ENCODE measurements at places on chromosomes 1 and 21.
A peak's percentile ranks its signal among the peaks of the same experiment; 100 is the strongest.

GRCh38 chr21:38861989-38862683 is 56.4 kb downstream of the ETS2 start:
- no peak for DNase-seq

- DNase-seq: no peak
These were observed 193.2 kb downstream of the FMN2 start for GRCh38 chr1:240284656-240285414.

GRCh38 chr1:53367503-53368313 is 39.8 kb upstream of the LRP8 start:
- DNase-seq: no peak

- DNase-seq: no peak
These were observed 16.6 kb downstream of the SMIM12 start for GRCh38 chr1:34842952-34843371.

GRCh38 chr1:156276532-156276931 is 6.1 kb downstream of the SMG5 start:
- DNase-seq: no peak

DNA sequence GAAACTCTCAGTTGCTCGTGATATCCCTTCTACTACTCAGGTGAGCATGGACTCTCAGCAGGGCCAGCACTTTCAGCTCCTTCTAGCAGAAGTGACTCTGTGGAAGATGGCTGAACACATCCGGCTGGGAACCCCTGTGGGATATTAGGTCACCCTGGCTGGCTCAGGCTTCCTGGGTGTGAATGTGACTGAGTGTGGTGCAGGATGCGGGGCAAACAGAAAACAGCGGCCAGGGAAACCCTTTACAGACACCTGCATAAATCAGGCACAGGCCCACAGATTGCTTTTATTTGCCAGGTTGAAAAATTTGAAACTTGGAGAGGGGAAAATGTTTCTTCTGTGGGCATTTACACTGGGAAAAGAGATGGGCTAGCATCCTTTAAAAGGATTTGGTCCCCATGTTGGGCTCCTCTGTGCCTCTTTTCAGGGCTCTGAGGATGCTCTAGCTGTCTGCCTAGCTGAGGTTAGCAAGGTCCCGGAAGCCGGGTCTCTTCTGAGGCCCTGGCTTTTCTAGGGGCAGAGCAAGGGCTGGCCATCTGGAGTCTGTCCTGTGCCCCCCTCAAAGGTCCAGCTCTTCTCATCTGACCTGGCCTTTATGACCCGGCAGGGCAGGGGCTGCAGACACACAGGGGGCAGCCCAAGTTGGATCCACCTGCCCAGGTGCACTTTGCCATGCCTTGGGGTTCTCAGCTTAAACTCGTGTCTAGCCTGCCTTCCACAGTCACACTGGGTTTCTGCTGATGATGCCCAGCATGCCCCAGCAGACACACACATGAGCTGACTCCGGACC is 243.0 kb downstream of the SIPA1L2 start:
- no peak for DNase-seq

DNA sequence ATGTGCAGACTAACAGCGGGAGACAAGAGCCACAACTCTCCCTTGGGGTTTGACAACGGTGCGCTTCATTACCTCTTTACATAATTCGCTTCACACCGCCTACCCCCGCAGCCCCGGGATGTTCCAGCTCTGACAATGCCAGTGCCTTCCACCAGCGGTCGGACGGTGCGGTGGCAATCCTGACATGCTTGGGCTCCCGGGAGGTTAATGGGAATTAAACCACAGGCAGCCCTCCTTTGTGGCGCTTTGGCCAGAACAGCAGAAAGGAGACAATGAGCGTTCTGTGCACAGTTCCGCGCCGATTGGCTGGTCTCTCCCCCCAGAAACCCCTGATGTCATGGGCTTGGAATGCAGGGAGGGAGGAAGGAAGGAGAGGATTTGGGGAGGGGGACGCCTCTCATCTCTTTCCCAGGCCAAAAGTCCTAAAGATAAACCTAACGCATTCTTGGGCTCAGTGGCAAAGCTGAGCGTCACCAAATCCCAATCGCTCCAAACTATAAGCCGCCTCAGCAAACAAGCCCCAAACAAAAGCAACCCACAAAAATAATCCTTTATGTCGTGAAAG is 1.3 kb downstream of the CNN3 start:
- DNase-seq: peak; percentile 44

DNA sequence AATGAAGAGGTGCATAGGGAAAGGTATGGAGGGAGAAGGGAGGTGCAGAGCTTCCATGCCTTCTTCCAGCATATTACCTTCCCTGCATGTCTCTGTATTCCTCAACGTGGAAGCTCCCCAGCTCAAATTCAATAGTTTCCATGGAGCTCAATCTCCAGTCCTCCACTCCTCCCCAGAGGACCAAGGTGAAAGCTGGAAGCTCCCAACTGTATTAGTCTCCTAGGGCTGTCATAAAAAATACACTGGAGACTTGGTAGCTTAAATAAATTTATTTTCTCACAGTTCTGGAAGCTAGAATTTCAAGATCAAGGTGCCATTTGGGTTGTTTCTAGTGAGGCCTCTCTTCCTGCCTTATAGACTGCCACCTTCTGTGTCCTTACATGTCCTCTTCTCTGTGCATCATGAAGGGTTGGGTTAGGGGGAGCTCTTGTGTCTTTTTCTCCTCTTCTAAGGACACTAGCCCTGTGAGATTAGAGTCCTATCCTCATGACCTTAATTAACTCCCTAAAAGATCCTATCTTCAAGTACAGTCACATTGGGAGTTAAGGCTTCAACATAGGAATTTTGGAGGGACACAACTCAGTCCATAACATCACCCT is 21.9 kb upstream of the RABGGTB start:
- no peak for DNase-seq

DNA sequence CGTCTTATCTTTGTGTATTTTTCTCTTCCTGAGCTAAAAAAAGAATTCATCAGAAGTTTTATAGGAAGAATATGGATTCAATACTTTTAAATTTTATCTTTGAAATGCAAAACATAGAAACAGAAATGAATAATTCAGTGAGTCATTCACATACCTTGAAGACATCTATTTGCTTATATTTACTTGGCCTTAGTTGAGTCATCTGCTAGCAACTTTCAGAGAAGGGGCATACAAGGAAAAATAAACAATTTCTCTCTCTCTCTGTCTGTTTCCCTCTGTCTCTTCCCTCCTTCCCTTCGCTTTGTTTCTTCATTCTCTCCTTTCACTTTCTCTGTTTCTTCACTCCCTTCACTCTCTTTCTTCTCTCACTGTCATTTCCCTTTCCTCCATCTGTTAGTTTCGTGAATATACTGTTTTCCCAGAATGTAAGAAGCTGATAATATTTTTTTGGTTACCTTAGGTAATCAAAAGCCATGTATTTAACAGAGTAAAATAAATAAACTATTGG is 477.2 kb downstream of the BRINP3 start:
- DNase-seq: no peak

DNA sequence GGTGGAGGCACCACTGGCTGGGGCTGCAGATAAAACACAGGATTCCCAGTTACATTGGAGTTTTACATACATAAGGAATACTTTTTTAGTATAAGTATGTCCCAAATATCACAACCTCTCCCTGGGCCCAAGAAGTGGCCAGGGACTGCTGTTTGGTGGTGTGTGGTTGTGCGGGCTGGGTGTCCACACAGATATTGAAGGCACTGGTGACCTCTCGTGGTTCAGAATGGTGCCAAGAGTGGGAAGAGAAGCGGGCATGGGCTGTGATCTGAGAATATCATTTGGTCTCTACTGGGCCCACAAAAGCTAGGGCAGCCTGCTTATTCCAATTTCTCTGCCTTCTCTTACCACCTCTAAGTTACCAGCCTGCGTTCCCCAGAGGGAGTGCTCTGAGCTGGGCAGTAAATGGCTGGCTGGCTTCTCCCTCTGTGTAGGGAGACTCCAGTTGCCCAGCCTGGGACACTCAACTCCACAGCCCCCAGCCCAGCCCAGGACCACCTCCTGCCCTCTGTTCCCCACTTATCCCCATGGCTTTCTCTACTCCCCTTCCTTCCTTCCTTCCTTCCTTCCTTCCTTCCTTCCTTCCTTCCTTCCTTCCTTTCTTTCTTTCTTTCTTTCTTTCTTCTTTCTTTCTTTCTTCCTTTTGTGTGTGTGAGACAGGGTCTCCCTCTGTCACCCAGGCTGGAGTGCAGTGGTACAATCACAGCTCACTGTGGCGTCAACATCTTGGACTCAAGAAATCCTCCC is 42.8 kb upstream of the RD3 start:
- DNase-seq: no peak

DNA sequence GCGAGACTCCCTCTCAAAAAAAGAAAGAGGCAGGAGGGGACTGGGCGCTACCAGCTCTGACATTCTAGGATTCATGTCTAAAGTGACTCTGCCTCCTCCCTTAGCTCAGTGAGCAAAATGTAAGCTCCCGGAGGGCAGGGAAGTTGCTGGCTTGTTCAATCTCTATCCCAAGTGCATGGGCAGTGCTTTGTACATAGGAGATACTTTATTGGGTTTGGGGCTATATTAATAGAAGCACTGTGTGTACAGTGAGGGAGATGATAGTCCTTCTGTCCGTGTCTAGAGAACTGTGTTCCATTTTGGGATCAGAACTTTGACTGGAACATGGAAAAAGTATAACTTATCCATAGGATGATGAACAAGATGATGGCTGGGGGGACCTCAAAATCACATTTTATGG is 16.7 kb upstream of the LUZP1 start:
- no peak for DNase-seq

DNA sequence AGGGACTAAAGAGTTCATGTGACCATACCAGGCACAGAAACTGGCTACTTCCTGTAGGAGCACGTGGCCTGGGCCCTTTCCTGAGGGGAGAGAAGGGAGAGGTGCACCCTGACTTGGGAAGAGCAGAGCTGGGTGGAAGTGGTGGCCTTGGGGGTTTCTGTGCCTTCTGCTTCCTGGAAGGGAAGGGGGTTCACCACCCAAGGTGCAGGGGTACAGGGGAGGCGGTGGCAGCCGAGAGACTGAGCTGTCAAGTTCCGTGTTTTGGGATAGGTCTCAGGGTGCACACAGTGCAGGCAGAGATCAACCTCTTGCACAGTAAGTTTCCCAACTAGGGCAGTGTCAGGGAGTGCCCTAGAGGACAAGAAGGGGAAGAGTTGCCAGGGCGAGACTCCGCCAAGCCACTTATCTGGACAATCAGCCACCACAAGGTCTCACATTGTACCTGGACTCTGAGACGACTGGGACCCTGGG is 10.1 kb downstream of the HECTD3 start:
- no peak for DNase-seq

GRCh38 chr1:22524481-22524880 is 38.8 kb upstream of the EPHA8 start:
- no peak for DNase-seq

DNA sequence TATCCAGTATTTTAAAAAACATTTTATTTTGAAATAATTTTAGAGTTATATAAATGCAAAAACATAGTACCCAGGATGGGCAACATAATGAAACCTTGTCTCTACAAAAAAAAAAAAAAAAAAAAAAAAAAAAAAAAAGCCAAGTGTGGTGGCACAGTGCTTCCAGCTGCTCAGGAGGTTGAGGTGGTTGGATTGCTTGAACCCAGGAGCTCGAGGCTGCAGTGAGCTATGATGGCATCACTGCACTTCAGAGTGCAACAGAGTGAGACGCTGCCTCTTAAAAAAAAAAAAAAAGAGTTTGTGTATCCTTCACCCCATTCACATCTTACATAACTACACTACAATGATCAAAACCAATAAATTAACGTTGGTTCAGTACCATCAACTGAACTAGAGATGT is 115.6 kb upstream of the KIF26B start:
- DNase-seq: no peak

- DNase-seq: no peak
These were observed 34.7 kb downstream of the SH3BP5L start for GRCh38 chr1:248791010-248791409.

GRCh38 chr1:111956155-111956771 is 33.2 kb downstream of the KCND3 start:
- no peak for DNase-seq

- no peak for DNase-seq
These were observed 80.7 kb upstream of the TNFSF4 start for GRCh38 chr1:173287785-173288184.

DNA sequence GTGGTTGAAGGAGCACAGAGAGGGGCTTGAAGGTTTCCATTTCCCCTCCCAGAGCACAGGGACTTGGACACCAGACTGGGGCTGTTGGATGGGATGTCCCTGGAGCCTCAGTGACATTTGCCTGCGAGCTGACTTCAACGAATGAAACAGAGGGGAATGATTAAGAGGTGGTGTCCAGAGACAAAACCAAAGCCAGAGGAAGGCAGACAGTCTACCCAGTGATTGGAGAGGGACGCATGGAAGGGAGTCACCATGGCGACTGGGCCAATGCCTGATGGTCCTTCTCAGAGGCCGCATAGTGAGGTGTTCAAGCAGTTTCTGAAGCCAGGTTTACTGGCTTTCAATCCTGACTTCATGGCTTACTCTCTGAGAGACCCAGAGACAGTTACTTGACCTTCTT is 77.2 kb downstream of the NUF2 start:
- no peak for DNase-seq

- DNase-seq: no peak
These were observed 6.8 kb downstream of the SCYL3 start for GRCh38 chr1:169886931-169887330.

GRCh38 chr1:4463631-4464030 is 190.8 kb upstream of the AJAP1 start:
- no peak for DNase-seq

- no peak for DNase-seq
These were observed 91.2 kb downstream of the AJAP1 start for GRCh38 chr1:4745560-4745959.

- peak; percentile 72 for DNase-seq
These were observed 29.8 kb upstream of the GNPAT start for GRCh38 chr1:231211005-231211857.

DNA sequence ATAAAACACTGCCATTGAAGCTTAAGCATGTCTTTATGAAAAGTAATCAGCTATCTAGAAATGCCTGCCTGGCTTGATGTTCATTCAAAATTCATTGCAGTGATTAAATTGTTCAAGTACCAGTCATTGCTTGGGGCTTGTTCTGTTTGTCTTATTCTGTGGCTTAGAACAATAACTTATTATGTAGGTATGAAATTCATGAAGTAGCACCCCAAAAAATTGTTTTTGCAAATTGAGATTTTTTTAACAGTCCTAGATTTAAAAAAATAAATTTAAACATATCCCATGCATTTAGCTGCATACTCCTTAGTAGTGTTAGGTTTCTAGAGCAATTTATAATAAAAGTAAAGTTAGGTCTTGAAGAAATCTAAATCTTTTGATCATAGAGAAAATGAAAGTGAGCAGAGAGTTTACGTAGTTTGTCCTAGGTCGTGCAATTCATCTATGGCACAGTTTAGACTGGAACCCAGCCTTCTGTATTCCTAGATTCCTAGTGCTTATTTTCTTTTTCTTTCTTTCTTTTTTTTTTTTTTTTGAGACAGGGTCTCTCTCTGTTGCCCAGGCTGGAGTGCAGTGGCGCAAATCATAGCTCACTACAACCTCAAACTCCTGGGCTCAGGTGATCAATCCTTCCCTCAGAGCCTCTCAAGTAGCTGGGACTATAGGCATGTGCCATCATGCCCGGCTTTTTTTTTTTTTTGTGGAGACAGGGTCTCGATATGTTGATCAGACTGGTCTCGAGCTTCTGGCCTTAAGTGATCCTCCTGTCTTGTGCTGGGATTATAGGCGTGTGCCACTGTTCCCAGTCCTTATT is 9.3 kb downstream of the MIER1 start:
- no peak for DNase-seq

- DNase-seq: peak; percentile 32
These were observed 4.9 kb upstream of the PROX1 start for GRCh38 chr1:213982672-213983492.

- no peak for DNase-seq
These were observed 15.6 kb downstream of the COL6A1 start for GRCh38 chr21:45997205-45997494.

GRCh38 chr1:175133673-175134435 is 58.7 kb downstream of the KIAA0040 start:
- DNase-seq: no peak
